SHP77 (cell line): ENCODE measurements at places on chromosomes 2 and 18.

GRCh38 chr2:86632672-86633071 is 9.0 kb upstream of the RNF103 start:
- no peak for DNase-seq

DNA sequence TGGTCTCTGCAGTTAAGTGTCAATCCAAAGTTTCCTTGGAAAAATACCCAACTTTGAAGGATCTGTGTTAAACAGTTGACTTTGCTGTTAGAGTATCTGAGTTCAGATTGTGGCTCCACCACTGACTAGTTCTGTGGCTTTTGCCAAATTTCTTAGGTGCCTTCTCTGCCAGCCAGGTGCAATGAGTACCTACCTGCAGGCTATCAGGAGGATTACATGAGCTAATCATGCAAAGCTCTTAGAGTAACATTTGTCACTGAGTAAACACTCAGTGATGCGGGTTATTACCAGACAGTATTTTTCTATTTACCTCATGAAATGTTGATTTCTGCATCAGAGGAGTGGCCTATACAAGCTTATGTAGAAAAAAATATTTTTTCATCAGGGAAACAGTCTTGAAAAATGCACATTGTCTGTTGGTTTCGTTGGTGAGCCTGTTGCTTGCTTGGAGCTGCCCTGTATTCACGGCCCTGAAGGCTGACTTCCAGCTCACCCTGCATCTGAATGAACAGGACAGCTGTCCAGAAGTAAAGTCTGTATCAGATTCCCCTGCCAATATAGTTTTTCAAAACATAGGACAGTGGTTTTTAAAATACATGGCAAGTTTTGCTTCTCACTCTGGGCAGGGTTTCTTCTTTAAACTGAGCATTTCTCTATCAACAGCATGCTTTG is 235.1 kb downstream of the CDCA7 start:
- no peak for DNase-seq

DNA sequence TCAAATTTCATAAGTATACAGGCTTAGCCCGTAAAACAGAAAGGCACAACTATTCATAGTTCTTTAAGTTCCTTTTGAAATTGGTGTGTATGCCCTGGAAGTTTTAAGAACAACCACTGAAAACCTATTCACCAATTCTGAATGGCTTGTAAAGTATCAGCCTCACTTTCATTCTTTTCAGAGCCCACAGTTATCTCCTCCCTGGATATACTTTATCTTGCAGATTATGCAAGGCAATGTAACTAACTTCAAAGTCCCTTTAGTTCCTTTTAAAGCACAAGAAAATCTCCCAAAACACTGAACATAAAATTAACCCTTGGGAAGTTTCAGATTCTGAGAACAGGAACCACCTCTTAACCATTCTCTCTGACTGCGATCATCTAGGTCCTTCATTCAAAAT is 1.1 kb downstream of the STRN start:
- no peak for DNase-seq

DNA sequence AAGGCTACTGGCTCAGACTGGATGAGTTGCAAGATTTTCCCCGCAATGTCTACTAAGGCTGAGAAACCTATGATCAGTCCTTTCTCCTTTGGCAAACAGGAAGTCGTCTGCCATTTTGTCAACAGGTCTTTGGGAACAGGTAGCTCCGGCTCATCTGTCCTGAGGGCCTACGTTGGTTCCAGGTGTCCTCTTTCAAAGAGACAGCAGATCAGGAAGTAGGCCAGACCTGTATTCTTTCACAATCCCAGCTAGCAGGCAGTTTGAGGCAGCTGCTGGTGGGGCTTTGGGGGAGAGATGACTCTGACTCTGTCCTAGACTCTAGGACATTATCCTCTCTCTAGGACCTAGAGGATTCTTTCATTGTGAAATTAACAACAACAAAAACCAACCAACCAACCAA is 98.6 kb downstream of the ACTR2 start:
- no peak for DNase-seq

- DNase-seq: peak; percentile 91
Observed at GRCh38 chr18:48030616-48031480, 100.4 kb upstream of the SMAD2 start.
